ENCODE measurements at places on chromosomes 12 and 14.

- no peak for DNase-seq
Observed at GRCh38 chr14:72611506-72611905, 282.4 kb downstream of the DPF3 start.

- DNase-seq: no peak
Observed at GRCh38 chr12:121788176-121788818, 5.2 kb downstream of the RHOF start.

DNA sequence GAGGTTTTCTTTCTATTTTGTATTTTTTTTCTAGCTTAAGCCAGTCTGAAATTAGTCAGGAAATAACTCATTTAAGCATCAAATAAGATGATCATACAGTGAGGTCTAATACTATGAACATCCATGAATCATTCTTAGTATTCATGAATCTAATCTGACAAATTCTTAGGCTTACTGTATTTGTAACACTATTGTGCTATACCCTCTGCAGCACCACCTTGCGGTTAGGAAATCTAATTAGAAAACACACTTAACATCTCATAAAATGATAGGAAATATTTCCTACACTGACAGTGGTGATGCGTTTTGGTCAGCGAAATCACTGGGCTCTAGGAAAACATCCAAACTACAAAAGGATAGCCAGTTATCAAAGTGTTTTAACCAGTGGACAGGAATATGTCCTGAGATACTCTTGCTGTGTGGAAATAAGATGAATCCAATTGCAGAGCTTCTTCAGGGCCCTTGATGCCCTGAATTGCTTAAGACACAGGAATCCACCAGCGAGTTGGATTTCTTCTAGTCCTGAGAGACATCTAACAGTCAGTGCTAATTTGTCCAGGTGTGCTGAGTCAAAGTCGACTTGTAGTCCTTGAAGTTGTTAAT lies 109.3 kb upstream of the MYF6 start:
- no peak for DNase-seq

DNA sequence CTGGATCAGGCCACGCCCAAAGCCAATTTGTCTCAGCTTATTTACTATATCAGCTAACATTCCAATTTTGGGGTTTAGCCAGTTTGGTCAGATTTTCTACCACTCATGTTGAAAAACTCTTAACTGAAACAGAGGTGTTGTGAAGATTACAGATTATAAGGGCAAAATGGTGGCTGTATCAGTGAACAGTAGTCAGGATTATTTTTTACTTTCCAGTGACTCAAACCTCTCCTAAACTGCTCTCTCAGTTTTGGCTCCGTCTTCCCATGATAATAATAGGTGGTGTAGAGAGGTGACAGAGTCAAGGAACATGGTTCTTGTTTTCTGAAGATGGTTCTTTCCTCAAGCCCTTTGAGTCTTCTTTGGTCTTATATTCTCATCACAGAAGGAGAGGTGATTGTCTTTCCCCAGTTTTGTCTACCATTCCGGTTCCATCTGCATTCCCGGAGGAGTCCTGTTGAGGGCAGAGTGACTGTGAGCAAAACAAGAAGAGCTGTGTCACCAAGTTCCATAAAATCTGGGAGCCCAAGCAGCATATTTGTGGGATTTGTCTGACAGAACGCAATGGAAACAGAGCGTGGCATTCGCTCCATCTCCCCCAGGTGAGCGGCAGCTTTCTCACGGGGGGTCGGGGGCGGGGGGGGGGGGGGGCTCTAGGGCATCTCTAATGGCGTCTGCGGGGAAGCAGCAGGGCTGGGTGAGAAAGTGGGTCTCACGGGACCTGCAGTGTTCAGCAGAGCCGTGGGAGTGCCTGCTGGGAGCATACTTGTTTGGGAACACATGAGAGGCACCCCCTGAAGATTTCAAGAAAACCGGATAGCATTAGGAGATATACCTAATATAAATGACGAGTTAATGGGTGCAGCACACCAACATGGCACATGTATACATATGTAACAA lies 59.1 kb downstream of the TBC1D30 start:
- no peak for DNase-seq

- DNase-seq: no peak
Observed at GRCh38 chr14:35932659-35933159, 106.6 kb downstream of the BRMS1L start.

GRCh38 chr12:96241846-96242256 lies 47.7 kb downstream of the ELK3 start:
- DNase-seq: no peak

- DNase-seq: no peak
Observed at GRCh38 chr12:124368421-124369032, 73.6 kb downstream of the RFLNA start.

GRCh38 chr12:115859231-115859630 lies 418.3 kb downstream of the MED13L start:
- no peak for DNase-seq

DNA sequence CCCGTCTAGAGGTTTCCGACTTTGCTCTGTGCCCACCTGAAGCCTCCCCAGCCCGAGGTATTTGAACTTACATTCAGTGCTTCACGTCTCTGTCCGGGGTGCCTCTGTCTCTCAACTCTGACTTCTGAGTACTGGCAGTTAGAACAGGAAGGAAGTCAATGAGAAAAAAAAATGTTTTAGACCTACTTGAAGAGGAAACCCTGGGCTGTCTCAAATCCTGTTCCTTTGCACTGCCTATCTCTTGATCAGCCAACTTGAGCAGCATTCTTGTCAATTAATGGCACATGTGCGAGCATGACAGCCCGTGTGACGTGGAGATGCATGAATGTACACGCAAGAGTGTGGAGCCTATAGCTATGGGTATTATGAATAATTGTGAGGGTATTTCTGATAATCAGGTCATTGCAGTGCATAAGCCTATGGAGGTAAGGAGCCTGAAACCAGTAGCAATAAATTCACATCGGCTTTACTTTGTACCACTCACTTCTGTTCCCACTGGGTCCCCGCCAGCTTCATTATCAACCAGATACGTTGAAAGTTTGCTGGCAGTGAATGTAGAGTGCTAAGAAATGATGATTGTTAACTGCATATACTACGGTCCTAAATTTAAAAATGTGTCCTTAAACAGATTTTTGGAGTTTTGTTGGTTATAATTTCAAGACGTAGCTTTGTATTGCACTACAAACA lies at the start of gene ARHGDIB:
Gene ARHGDIB, minus strand, starts transcription at position 136 of the 687 bp plus-strand sequence. CDS start 10,889 bp downstream, outside the sequence.
- peak; percentile 25 for DNase-seq

- no peak for DNase-seq
Observed at GRCh38 chr12:109655578-109655977, 58.0 kb upstream of the FAM222A start.
